Stimulated activated CD4-positive, alpha-beta T cell treated with anti-CD3 and anti-CD28 coated beads, Interleukin-4, amount 100 ng/mL, for 4 hours (primary cell): ENCODE measurements at places on chromosomes 4 and X.

DNA sequence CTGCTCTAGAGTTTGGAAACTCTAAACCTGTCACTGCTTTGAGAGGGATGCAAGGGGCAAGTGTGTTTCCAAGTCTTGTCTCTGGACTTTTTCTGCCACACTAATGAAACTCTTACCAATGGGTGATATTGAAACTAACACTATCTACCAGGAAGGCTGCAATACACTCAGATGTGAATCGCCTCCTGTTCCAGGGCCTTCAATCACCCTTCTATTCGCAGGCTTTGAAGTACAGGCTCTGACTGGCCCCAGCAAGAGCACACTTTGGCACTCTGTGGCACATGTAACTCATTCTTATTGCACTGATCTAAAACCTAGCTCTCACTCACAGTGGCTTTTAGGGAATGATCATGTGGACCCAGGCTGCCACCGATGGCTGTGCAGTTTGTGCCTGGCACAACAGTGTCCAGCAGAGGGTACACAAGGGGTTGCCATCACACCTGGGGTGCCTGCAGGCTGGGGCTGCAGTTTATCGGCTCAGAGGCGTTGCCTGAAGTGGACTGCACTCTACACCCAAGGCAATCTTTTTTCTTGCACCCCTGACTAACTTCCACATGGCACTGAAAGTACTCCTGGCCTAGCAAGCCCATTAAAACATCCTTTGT is 210.8 kb downstream of the MGST2 start:
- no peak for DNase-seq

DNA sequence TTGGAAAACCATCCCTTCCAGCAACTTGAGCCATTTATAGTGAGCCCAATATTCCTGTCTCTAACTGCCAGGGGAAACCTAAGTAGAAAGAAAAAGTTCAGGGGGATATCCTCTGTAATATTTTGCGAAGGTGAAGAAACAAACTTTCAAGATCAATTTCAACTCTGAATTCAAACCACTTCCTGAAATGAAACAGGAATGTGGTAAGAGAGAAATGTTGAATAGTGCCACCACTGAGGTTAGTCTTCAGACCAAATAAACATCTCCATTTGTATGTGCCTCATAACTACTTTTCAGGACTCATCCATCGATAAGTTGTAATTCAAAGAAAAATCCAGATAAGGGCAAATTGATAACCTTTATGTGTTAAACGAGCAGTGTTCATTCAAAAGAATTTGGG is 128.7 kb downstream of the GABRB1 start:
- no peak for DNase-seq

DNA sequence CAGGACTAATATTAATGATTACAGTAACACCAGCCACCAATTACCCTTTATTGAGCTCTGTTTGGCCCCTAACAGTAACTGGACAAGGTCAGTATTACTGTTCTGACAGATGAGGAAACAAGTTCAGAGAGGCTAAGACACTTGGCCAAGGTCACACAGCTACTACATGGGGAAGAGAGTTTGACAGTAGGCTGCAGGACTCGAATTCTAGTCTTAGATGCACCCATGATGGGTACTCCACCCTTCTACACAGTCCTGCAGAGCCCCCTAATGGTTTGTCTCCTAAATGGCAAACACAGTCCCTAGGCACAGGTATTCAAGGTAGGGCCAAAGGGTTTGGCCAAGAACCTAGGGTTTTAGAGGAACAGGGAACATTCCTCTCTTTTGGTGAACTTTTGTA is 93.9 kb downstream of the NSUN7 start:
- DNase-seq, result no peak

- no peak for DNase-seq
Observed at GRCh38 chr4:188190461-188190860, 51.2 kb downstream of the TRIML1 start.

DNA sequence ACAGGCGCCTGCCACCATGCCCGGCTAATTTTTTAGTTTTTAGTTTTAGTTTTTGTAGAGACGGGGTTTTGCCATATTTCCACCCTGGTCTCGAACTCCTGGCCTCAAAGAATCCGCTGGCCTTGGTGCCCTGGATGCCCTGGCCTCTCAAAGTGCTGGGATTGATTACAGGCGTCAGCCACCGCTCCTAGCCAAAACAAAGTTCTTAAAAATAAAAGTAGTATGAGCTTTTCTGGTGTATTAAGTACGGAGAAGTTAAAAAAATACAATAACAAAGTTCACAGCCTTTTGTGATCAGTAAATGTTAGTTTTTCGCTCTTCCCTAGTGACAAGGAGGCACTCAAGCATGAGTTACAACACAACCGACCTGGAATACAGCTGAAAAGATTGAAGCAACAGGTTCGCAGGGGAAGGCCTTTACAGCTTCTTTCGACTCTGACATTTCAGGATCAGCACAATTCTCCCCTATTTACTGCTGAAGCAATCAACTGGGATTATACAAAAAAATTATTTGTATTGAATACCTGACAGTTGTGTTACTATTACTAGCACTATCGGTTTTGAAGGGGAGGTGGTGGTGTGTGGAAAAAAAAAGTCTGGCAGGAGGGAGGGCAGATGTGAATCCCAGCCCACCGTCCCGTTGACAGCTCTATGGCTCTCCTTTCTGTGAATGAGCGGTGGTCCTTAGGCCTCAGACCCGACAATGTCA is 893 bp upstream of the METAP1 start:
- no peak for DNase-seq
